NCI-H1436 (cell line): ENCODE measurements at places on chromosomes 5 and 9.
A peak's percentile ranks its signal among the peaks of the same experiment; 100 is the strongest.

GRCh38 chr9:35760651-35761050 is 6.6 kb upstream of the MSMP start:
- DNase-seq, result no peak

GRCh38 chr5:37370550-37370863 is 399 bp downstream of the NUP155 start:
- no peak for DNase-seq

DNA sequence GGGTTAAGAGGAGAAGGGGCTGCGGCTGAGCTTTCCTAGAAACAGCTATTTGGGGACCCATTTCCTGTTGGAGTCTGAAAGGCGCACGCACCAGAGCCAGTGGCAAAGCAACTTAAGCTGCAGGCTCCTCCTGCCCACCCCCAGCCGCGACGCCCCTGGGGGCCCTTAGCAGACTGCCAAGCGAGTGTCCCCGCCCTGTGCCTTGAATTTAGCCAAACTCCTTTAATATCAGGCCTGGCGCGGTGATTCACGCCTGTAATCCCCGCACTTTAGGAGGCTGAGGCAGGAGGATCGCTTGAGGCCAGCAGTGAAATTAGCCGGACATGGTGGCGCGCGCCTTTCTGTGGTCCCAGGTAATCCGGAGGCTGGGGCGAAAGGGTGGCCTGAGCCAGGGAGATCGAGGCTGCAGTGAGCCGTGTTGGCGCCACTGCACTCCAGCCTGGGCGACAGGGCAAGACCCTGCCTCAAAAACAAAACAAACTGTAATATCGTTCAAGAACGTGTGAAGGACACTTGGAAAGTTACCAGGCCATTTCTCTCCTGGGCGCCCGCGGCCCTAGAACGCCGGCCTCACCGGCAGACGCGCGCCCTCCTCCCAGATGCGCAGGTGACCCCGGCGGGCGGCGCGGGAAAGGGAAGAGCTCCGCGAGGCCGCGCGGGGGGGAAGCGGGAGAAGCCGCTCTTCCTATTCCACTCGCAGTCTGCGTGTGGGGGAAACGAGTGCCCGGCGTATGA is 1.0 kb upstream of the F2R start:
- no peak for DNase-seq

DNA sequence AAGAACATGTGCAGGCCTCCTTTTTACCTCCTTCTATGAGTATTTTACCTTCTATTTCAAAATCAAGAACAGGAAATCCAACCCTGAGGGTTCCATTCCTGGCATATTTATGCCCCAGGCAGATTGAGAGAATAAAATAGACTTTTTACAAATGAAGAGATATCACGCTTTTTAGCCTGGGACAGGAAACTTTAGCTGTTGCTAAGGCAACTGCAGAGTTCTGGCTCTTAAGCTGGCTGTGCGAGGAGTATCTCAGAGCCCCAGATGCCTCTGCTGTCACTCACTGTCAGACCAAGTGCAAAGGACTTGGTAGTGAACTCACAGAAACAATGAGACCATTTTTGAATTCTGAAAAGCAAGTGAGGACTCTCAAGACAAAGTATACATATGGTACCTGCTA is 69.5 kb upstream of the HSPB3 start:
- no peak for DNase-seq

DNA sequence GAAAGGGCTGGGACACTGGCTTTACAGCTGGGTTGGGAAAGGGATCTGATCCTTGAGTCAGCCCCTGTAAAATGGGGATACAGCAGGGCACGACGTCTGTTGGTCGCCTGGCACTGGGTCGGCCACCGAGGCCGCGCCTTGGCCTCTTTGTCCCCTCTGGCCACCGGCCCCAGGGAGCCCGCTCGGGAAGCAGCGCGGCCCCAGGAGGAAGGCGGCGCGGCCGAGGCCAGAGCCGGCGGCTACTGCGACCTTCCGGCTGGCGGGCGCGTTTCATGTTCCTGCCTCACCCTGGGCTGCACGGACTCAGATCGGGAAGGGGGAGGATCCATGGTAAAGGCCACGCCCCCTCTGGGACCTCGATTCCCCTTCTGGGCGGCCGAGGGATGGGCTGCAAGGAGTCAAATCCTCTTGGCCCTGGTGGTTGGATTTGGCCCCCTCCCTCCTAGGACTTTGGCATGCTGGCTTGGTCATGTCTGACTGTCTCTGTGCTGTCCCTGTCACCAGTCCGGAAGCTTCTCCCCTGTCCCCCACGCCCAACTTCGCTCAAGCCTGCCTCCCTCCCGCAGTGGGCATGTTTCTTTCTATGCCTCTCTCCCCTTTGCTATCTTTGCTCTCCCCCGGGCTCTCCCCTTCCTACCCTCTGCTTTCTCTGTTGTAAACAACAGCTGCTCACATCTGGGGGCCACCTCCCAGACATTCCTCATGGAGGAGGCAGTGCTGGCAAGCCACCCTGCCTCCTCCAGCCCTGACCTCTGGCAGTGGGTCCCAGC is 25.8 kb downstream of the FPGS start:
- peak; percentile 45 for DNase-seq

- DNase-seq, result no peak
These were observed 23.6 kb downstream of the SREK1IP1 start for GRCh38 chr5:64744914-64745313.

DNA sequence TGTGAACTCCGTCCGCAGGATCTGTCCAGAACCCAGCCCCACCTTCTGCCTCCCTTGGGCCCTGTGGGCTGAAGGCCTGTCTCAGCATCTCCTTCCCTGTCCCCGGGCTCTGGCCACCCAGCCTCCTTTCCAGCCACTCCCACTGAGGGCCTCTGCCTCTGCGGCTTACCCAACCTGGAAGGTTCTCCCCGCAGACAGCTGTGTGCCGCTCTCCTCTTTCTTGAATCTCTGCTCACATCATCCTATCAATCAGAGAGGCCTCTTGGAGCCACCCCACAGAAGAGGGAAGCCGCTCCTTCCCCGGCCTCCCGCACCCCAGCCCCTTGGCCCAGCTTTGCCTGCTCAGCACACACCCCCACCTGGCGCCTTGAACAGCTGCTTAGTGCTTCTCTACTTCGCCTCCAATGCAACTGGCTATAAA is 81.5 kb upstream of the UNC5A start:
- DNase-seq, result no peak

DNA sequence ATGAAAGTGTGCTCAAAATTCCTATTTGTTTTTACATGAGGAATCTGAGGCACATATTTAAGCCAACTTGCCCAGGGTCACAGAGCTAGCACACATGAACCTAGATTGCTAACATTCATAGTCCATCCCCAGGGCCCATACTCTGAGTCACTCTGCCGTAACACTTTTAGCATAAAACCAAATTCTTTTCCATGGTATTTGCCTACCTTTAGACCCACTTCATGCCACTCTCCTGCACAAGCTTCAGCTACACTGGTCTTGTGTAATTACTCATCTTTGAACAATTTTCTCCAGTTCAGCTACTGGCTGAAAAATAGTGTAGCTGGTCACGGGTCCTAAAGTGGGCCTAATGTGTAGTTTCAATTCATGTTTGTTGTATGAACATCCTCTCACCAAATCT is 200.7 kb downstream of the SLC12A2 start:
- DNase-seq, result no peak

- DNase-seq, result no peak
These were observed 182.7 kb downstream of the GNAQ start for GRCh38 chr9:77848897-77849296.

DNA sequence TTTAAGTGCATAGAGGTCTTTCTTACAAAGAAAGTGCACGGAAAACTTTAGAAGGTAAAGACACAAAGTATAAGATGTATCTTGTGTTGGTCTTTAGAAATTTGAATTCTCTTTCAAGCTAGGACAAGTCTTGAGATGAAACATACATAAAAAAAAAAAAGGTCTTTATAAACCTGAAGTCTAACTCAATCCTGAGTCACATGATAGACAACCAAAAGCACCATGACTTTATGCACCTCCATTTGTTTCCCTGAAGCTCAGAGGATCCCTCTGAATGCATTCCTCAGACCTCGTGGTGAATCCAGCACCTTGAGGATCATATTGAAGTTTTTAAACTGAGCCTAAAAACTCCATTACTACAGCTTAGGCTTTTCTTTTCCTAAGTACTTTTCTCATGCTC is 91.8 kb downstream of the RAB3C start:
- no peak for DNase-seq

DNA sequence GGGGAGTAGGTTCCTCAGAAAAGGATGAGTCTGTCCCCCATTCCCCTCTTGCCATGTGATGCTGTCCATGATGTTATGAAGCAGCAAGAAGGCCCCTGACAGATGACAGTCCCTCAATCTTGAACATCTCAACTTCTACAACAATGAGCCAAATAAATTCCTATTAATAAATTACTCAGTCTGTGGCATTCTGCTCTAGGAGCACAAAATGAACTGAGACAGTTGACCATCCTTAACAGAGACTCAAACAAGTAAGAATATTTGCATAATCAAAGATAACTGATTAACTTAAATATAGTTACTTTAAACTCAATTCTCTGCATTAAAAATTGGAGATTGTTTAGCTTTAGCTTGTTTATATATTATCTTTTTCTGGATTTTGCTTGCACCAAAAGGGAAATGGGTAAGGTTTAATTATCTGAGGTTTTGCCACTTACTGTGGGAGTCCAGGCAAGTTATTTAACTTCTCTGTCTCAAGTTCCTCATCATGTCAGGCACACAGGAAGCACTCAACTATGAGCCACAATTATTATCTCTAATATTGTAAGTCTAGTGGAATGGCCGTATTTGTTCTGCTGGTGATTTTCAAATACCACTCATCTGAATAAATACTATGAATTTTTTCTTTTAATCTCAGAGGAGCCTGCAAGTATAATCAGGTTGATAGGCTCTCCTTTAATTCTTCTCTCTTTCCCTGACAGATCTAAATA is 162.9 kb downstream of the TSSK1B start:
- no peak for DNase-seq

DNA sequence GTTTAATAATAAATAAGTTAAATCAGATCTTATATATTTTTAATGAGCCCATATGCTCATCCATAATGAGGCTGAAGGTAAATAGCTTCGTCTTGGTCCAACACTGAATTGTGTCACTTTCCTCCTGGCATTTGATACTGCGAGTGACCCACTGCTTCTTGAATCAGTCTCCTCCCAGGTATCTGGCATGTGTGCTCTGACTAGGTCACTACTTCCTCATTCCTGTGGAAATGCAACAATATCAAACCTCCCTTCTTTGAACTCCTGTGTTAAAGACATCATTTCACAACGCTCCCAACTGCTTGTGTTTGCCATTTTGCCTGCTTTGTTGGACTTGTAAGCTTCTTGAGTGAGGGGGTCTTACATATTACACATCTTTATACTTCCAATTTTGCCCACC is 157.7 kb downstream of the SLC24A2 start:
- no peak for DNase-seq

- no peak for DNase-seq
These were observed 163.0 kb downstream of the SPOCK1 start for GRCh38 chr5:137336161-137336560.

DNA sequence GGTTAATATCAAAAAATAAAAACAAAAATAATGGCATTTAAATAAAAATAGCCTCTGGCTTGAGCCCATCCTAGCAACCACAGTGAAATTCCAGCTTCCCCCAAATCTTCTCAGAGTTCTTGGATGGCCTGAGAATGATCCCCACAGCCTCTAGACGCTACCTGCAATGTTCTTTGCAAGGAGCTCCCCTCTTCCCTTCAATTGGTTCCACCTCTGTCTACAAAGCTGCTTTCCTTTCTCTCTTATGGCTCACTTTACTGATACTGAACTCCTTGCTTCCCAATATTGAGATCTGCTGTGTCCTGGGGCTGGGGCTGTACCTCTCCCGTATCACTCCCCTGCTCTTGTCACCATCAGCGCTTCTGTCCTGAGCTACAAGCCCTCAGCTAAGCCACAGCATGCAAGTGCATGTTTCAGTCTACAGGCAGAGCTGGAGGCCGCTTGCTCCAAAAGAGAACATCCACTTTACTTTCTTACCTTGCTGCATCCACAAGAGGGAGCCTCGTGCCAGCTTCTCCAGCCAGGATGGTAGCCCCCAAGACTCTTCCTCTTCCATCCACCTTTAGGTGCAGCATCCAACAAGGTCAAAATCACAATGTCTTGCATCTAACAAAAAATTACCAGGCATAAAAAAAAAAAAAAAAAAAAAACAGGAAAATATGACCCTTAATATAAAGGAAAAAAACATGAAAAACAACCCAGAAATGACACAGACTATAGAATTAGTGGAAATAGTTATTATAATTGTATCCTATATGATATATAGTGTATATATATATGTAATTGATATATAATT is 57.4 kb upstream of the PRSS3 start:
- peak; percentile 7 for DNase-seq

- DNase-seq, result no peak
These were observed 8.8 kb upstream of the PRDM6 start for GRCh38 chr5:123080215-123080614.

GRCh38 chr9:97366889-97367288 is 45.0 kb upstream of the TDRD7 start:
- DNase-seq, result no peak

GRCh38 chr9:120910643-120911042 is 16.0 kb downstream of the TRAF1 start:
- no peak for DNase-seq

DNA sequence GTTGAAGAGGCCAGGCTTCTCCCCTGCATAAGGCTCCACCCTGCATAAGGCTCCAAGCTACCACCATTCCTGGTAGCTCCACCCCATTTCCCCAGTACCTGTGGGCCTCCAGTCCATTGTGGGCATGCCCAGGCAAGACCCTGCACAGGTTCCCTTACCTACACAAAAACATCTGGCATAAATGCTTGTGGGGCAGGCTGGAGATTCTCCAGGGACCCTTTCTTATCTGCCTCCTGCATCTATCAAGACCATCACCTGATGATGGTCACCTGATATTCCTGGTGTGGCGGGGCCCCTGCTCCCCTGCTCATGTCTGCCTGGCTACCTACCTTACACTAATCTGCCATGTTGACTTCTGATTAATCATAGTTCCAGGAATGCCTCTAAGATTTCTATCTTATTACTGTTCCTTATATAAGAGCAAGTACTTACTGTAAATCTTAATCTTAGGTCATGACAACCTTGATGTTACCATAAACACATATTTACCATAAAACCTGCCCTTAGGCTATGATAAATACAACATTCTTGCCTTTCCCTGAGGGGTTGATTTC is 41.0 kb downstream of the FGD3 start:
- no peak for DNase-seq

DNA sequence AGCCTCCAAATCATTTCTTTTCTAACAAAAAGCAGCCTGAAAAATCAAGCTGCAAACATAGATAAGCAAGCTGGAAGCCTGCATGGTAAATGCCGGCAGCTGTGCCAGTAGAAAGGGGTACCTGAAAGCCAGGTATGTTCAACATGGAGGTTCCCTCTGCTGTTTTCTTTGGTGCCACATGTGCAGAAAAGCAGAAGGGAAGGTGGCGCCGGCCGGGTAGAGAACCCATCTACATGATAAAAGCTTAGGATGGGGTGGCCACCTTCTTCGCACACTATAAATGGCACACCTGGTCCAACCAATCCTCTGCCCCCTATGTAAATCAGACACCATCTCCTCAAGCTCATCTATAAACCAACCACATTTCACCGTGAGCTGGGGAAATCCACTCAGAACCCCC is 268.9 kb upstream of the IRX2 start:
- DNase-seq, result no peak
